Stimulated activated CD4-positive, alpha-beta T cell treated with anti-CD3 and anti-CD28 coated beads, Interleukin-4, amount 100 ng/mL, for 24 hours (primary cell): ENCODE measurements at places on chromosomes 2 and 18.

DNA sequence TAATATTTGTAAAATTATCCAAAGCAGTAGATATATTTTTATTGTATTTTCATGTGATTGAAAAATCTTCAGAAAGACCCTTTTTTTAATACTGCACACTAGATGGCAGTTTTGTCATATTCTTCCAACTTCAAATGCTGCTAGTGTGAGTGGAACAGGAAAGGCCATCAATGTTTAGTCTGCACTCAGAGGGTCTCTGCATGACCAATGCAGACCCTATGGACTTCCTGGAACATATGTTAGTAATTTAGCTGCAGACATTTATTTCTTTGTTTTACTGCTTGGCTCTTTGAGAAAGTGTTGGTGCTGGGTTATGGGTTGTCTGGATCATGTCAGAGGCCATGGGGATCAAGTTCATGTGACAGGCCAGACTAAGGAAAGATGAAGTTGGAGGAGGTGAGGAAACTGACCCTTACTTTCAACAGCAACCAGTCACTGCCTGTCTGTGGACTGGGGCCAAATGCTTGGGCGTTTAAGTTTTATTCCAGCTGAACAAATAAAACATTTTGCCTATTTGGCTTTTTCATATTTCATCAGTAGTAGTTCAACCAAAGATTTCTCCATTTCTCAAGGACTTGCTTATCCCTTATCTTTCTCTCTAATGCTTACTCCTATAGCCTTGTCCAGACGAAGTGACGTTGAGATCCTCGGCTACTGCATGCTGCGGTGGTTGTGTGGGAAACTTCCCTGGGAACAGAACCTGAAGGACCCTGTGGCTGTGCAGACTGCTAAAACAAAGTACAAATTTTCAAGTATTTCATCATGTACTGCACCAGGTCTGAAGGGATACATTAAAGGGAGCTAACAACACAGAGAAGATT is 84.8 kb downstream of the VRK2 start:
- DNase-seq, result no peak

DNA sequence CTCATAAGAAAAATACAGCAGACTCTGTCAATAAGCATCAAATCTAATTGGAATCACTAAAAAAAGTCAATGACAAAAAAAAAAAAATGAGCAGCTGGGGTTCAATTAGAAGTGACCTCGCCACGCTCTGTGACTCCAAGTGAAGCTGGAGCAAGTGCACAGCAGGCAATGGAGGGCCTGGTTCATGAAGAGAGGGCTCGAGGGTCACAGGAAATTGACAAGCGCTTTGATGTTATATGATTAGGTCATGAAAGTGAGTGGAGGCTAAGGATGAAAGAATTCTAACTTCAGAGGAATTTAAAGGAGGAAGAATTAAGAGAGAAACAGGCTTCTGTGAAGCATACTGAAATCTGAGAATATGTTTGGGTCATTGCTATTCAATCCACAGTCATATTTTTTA is 85.4 kb upstream of the TMEM18 start:
- DNase-seq, result no peak

DNA sequence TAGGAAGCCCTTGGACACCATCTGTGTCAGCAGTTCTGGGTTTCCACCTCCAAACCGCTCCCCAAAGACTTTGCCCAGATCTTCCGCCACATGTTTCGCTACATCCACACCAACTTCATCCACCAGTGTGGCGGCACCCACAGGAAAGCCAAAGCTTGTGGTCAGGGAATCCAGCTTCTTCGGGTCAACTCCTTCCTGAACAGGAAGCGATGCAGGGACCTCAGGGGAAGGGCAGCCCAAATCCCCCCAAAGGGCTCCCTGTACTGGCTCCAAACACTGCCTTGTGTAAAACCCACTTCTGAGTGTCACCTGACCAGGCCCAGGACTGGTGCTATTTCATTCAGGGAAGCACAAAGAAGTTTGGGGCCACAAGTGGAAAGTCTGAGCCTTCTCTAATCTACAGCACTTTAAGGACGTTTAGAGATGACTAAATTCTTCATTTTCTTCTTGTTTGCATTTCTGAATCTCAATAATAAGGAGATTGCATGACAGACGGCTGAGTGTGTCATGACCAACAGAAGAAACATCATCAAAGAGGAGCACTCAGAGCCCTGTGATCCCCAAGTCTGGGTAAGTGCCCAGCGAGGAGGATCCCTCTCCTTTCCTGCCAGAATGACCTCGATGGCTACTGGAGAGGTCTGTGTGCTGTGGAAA is 20.8 kb downstream of the GAREM2 start:
- DNase-seq, result no peak

DNA sequence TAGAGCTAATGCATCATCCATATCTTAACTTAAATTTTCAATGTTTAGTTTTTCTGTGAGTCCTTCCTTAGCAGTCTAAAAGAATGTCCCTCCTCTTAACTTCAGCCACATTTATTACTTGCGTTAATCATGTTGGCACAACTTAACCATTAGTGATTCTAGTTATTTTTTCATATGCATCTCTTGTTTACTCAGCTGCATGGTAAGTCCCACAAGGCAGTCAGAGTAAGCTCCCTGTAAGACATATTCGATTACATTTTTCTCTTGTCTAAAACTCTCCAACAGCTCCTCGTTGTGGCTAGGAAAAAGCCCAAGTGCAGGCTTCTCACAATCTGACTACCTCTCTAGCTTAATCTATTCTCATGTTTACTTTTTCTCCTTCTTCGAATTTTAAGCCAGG is 2045.3 kb upstream of the PIK3C3 start:
- no peak for DNase-seq

DNA sequence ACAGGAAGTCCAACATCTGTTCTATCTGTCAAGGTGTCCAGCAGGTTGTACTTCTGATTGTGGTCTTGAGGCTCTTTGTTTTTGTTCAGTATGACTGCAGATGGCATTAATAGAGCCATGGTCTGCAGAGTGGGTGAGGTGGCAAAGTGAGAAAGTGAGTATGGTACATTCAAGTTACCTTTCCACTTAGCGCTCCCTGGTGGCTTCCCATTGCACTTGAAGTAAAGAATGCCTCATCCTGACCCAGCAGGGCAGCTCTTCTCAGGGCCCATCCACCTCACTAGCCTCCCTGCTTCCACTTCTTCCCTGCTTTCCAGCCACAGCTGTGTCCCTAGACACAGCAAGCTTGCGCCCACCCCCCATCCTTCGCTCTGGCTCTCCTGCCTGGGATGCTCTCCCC is 148.0 kb upstream of the ALPP start:
- DNase-seq, result peak; percentile 19

DNA sequence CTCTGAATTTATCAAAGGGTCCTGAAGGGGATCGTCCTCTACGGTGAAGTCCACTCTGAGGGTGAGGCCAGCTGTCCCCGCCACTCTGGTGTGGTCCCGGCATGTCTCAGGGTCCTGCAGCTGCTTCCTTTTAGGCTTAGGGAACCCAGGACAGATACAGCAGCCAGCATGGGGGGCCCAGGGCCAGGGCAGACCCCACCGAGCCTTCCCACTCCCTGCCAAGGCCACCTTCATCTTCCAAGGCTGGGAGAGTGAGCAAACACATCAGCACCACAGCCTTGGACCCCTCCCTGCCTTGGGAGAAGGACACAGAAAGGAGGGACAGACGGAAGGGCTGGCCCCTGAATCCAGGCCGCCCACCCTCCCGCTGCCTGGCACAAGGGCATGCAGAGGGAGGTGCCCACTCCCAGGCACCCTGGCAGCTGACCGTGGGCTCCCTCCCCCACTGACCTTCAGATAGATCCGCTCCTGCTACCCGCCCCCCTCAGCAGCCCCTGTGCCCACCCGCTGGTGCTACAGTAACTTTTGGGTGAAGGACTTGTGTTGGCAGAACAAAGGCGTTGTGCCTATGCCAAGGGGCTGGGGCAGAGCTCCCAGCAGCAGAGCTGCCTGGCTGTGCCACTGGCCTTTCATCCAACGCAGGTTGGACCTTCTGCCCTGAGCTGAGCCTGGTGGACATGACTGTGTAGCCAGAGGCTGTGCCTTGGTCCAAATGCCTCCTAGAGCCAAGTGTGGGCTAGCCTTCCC is 7.6 kb downstream of the CYP26B1 start:
- DNase-seq, result no peak

- DNase-seq, result peak; percentile 30
These were observed at the start of gene SATB2 for GRCh38 chr2:199457147-199458008. Gene SATB2, minus strand, starts transcription at chr2:199457939. Its CDS starts 1,902 bp downstream, at chr2:199456037.

DNA sequence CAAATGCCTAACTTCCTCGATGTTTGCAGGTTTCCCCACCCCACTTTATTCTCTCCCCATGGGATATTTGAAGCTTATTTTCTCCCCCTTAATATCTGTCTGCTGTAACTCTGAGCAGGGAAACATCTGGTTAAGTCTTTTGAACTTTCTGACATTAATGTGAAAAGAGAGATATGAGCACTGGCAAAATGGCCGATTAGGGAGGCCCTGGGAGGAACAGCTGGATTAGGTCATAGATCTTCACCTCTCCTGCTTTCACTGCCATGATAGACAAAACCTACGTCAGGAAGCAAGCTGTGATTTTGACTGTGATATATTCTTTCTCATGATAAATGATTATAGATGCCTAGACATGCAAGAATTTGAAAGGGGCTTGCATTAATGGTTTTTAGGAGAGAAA is 43.6 kb downstream of the LYPD6B start:
- no peak for DNase-seq

- no peak for DNase-seq
These were observed 235.6 kb upstream of the MYT1L start for GRCh38 chr2:2566396-2567323.

DNA sequence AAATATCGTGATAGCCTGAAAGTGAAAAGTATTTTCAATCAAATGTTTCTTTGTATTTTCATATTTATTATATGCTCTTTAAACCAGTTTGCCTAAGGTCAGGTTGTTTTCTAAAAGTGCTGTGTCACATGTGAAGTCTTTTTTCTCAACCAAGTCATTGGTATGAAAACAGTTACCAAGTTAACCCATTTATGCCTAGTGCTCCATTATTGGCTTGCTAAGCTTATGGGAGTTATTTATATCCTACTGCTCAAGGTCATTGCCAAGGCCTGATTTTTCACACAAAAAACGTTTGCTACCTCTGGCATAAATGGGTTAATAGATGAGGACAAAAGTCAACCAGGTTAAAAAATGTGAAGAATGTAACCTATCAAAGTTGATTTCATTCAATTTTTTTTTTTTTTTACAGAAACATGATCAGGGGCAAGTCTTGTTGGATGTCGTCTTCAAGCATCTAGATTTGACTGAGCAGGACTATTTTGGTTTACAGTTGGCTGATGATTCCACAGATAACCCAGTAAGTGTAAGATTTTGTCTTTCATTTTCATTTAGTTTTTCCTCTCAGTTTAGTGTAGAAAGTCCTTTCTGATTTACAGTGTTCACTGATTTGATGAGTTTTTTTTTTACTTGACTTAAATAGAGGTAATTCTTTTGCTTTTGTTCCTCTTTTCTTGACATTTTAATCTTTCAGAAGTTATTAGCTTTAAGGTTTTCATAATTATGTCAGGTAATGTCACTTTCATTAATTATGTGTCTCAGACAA is 102.6 kb downstream of the PTPN4 start:
- DNase-seq, result no peak

DNA sequence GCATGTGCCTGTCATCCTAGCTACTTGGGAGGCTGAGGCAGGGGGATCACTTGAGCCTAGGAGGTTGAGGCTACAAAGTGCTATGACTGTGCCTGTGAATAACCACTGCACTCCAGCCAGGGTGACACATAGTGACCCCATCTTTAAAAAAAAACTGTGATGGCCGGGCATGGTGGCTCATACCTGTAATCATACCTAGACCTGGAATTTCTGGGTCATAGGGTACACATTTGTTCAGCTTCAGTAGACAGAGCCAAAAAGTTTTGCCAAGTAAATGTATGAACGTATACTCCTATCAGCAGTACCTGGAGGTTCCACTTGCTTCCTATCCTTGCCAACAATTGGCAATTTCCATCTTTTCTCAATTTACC is 6.4 kb upstream of the IGFBP2 start:
- no peak for DNase-seq

- no peak for DNase-seq
These were observed 195.4 kb upstream of the ARL4C start for GRCh38 chr2:234691968-234692955.

- DNase-seq, result no peak
These were observed 13.5 kb downstream of the SPOPL start for GRCh38 chr2:138515092-138515491.

GRCh38 chr2:50957896-50958295 is 74.0 kb downstream of the NRXN1 start:
- no peak for DNase-seq

GRCh38 chr2:43343573-43344304 is 117.3 kb upstream of the ZFP36L2 start:
- DNase-seq, result no peak

GRCh38 chr2:88483200-88483599 is 30.7 kb upstream of the FOXI3 start:
- no peak for DNase-seq

- no peak for DNase-seq
These were observed 156.9 kb upstream of the ITGA6 start for GRCh38 chr2:172270278-172271079.

GRCh38 chr2:128623776-128624761 is 305.4 kb upstream of the HS6ST1 start:
- DNase-seq, result no peak

GRCh38 chr2:160459538-160460332 is 33.9 kb downstream of the RBMS1 start:
- DNase-seq, result no peak

DNA sequence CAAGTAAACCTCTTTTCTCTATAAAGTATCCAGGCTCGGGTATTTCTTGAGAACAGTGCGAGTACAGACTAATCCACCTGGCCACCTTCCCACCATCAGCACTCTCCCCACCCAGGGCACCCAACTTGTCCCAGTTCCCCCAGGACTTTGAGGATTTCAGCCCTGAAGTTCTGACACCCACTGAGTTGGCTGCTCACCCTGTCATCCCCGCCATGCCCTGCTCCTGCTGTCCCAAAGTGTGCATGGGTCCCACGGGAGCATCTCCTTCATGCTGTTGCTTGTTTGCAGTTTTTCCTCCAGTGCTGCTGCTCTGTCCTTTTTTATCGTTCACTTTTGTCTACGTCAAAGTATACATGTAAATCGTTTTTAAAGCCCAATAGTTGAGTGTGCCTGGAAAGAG is 273.9 kb downstream of the PHLPP1 start:
- DNase-seq, result no peak

DNA sequence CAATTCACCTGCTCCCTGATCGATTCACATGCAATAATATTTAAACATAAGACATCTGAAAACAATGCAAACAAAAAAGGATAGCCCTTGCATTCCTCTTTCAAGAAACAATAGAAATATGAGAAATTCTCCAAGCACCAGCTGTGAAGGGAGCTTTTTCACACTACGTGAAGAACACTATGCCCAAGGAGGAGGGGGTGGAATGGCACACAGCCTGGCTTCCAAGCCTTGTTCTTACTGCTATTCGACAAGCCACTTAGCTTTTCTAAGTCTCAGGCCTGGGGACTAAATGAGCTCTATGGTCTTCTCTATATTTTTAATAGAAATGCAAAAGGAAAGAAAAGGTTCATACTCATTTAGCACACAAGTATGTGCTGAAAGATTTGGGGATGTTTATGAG is 92.2 kb upstream of the CHRNA1 start:
- DNase-seq, result no peak
